ENCODE measurements at places on chromosomes 16 and 17. TPM values are rescaled to one million over a fixed set of nuclear protein-coding genes. Genes with fewer than 3 reads are reported as not detected.

Gene KRTAP4-3
- not detected for total RNA-seq

DNA sequence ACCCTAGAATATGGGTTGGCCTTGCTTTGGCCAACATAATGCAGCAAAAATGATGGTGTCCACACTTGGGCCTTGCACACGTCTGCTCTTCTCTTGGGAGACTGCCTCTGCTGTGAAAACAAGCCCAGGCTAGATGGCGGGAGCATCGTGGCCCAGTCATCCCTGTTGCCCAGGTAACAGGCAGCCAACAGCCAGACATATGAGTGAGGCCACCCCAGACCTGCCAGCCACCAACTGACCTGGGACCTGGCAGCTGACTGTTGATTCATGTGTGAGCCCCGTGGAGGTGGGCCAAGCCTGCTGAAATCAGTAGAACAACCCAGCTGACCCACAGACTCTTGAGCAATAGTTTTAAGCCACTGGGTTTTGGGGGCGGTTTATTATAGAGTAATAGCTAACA lies 39.4 kb upstream of the CDH3 start:
- peak; percentile 69 for ATAC-seq

GRCh38 chr17:15343749-15344148 lies 2.4 kb upstream of the TEKT3 start:
- ATAC-seq: no peak

DNA sequence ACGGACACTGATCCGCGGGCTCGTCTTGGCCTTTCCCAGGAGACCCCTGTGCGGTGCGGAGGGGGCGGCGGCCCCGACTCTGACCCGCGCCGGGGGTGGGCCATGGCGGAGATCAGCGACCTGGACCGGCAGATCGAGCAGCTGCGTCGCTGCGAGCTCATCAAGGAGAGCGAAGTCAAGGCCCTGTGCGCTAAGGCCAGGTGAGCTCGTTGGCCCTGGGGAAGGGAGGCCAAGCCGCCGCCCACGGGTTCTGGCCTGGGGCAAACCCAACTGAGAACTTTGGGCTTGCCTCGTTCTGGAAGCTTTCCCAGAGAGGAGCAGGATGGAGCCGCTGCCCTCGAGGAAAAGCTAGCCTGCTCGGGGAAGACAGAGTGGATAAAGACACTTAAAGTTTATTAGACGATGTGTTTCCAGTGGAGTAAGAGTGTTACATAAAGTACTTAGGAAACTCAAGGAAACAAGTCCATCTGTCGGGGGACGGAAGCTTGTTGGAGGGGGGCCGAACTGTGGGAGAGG lies 540 bp downstream of the PPP4C start:
- peak; percentile 32 for ATAC-seq

- ATAC-seq: no peak
Measured at GRCh38 chr16:49051576-49051975, 230.1 kb downstream of the CBLN1 start.

- ATAC-seq: no peak
Measured at GRCh38 chr16:74991593-74992403, 6.9 kb upstream of the WDR59 start.

DNA sequence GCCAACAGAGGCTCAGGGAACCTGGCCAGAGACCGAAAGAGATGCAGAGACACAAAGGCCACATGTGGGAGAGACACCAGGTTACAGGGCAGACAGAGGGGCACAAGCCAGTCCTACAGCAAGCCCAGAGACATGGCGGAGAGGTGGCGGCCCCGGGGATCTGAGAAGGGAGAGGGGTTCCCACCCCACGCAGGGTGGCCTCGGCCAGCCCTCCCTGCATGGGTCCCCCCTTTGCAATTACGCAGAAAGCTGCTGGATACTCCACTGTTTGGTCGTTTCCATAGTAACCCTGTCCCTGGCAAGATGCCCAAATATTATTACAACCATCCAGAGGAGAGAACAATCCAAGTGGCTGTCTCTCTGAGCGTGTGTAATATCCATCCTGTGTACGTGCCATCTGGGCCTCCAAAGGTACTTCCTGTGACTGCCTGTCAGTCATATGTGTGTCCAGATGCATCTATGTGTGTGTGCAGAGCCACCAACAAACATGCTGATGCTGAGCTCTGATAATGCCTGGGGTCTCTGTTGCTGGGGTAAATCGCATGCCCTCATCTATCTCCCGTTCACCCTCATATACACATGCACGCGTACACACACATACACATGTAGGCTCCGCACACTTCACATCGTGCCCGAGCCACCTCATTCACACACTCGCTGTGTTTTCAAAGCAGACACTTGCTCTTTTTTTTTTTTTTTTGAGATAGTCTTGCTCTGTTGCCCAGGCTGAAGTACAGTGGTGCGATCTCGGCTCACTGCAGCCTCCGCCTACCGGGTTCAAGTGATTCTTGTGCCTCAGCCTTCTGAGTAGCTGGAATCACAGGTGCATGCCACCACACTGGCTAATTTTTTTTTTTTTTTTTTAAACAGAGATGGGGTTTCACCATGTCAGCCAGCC lies 5.5 kb downstream of the PCGF2 start:
- peak; percentile 20 for ATAC-seq

GRCh38 chr17:55321427-55322060 lies 56.8 kb downstream of the HLF start:
- no peak for ATAC-seq

- ATAC-seq: no peak
Measured at GRCh38 chr17:74471341-74471740, 4.9 kb downstream of the CD300A start.

Measured in esophagus mucosa (tissue), 1 donor.